ENCODE measurements at places on chromosomes 2 and 18. TPM values are rescaled to one million over a fixed set of nuclear protein-coding genes. Genes with fewer than 3 reads are reported as not detected.

- DNase-seq = no peak
These were observed 993.1 kb downstream of the TSN start for GRCh38 chr2:122748552-122749011.

- no peak for DNase-seq
These were observed 130.5 kb downstream of the ZNF516 start for GRCh38 chr18:76364282-76365259.

CCDC74B gene
- 0.60 TPM for polyA plus RNA-seq

DNA sequence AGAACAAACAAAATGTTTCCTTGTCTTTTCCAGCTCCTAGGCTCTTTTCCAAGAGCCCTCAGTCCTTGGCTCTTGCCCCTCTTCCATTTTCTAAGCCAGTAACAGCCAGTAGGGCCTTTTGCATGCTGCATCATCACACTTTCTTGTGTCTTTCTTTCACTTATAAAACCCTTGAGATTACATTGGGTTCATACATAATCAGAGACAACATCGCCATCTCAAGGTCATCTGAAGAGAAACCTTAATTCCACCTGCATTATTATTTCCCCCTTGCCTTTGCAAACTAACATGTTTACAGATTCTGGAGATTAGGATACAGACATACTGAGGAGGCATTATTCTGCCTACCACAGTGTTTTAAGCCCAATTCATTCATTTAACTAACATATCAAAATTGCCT lies 697.3 kb downstream of the TRIB2 start:
- no peak for DNase-seq

GRCh38 chr2:48383036-48383435 lies 146.9 kb upstream of the STON1 start:
- DNase-seq = no peak

GRCh38 chr2:39144416-39144815 lies 23.6 kb upstream of the SOS1 start:
- DNase-seq = no peak

C2orf80 gene
- polyA plus RNA-seq = not detected

Data from keratinocyte (primary cell).